Calu3 (cell line): ENCODE measurements at places on chromosomes 3 and 15. TPM values are rescaled to one million over a fixed set of nuclear protein-coding genes. Genes with fewer than 3 reads are reported as not detected.
A peak's percentile ranks its signal among the peaks of the same experiment; 100 is the strongest.

DNA sequence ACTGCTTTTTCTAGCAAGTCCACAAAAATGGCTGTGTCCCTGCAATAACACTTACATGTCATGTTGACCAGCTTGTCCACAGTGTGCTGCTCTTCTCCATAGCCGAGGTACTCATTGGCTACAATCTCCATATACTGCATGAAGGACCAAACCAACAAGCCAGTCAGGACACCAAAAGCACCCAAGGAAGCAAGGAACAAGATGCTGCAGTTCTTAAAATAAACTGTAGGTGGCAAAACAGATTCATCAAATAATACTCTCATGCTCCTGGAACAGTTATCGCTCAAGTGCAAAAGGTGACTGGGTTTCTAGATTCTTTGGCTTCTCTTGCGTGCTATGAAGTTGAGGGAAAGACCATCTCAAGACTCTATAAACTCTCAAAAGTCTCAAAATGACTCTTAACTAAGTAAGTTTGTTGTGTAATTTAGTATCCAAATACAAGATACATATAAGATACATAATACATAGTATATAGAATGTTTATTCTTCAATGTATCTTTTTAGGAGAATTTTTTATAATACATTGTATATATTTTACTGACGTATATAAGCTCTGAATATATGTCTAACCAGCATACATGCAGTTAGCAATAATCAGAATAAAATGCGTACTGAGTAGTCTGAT, 57.0 kb downstream of the NEK10 start:
- peak; percentile 26 for DNase-seq

GRIP2 gene
- 0.27 TPM in 1 of 2 replicates, not detected in the other for total RNA-seq

LRRK1 gene
- total RNA-seq, result 20.1 and 21.3 TPM in 2 replicates

DNA sequence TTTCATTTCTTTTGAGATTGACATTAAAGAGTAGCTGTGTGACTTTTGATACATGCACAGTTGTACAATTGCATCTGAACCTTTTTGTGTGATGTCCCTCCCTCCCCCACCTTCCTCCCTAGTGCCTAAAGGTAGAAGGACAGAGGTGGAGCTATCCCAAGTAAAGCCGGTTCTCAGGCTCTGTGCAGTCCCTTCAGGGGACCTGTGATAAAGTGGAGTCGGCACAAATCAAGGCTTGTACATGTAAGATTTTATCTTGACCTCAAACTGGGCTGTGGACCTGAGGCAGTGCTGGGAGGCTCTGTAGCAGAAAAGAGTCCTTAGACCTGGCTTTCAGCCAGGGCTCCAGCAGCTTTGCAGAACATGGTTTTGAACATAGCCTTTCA, 55.5 kb upstream of the CMTM7 start:
- DNase-seq, result no peak

- no peak for DNase-seq
These were observed 40.8 kb downstream of the KAT2B start for GRCh38 chr3:20080956-20081554.

DNA sequence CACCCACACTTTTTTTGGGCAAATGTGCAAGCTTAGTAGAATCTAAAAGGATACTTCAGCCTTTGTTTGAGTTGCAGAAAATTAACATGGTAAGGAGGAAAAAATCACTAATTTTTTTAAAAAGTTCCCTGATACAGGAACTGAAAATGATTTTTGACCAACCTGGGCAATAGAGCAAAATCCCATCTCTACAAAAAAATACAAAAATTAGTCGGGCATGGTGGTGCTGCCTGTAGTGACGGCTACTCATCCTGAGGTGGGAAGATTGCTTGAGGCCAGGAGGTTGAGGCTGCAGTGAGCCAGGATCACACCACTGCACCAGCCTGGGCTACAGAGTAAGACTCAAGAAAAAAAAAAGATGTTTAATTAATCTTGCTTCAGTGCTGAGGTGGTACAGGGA, 10.6 kb upstream of the GABPB1 start:
- no peak for DNase-seq

DNA sequence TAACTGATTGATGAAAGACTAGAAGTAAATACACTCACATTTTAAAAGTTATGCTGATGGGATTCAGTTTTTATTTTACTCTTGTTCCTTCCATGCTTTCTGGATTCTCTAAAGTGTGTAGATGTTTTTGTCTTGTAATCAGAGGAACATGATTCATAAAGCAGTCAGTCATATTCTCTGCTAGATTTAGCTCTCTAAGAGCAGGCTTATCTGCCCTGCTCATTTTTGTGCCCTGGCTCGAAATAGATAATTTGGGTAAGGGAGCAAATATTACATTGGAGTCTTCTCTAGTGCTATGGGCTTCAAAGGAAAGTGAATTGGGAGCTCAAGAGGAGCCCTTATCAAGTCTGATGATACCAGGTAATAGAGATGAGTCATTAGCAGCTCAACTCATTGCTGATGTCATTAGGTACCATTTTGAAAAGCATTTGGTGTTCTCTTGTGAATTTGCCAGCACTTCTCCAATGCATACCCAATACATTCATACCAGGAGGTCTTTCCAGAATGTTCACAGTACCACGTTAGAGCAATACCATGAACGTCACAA, 27.7 kb downstream of the SACM1L start:
- no peak for DNase-seq

GRCh38 chr3:143791386-143791785, 56.9 kb downstream of the SLC9A9 start:
- no peak for DNase-seq

HDC gene
- total RNA-seq, result not detected in 2 replicates

GRCh38 chr3:90034038-90034437, 926.6 kb downstream of the EPHA3 start:
- DNase-seq, result no peak

PLCH1 gene
- 11.6 and 13.4 TPM in 2 replicates for total RNA-seq

GRCh38 chr3:36476286-36476942, 96.1 kb downstream of the STAC start:
- no peak for DNase-seq
